ENCODE measurements at places on chromosomes 2 and 18.

GRCh38 chr2:31150120-31150670, 12.0 kb upstream of the GALNT14 start:
- no peak for DNase-seq

GRCh38 chr2:111204706-111205105, 84.0 kb downstream of the BCL2L11 start:
- DNase-seq, result no peak

DNA sequence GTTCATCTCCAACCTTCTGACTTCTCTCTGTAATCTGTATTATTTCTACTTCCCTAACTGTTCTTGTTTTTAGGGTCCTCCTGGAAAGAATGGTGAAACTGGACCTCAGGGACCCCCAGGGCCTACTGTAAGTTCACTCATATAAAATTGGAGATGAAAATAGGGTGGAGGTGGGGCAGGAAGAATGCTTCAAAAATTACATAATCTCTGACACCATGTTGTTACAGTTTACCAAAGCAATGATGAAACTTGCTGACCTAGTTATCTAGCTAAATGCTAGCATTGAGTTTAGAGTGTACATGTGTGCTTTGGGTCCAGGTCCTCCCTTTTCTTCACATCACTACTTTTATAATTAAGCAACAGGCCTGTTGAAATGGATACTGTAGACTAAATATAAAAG, 23.1 kb downstream of the COL3A1 start:
- no peak for DNase-seq

DNA sequence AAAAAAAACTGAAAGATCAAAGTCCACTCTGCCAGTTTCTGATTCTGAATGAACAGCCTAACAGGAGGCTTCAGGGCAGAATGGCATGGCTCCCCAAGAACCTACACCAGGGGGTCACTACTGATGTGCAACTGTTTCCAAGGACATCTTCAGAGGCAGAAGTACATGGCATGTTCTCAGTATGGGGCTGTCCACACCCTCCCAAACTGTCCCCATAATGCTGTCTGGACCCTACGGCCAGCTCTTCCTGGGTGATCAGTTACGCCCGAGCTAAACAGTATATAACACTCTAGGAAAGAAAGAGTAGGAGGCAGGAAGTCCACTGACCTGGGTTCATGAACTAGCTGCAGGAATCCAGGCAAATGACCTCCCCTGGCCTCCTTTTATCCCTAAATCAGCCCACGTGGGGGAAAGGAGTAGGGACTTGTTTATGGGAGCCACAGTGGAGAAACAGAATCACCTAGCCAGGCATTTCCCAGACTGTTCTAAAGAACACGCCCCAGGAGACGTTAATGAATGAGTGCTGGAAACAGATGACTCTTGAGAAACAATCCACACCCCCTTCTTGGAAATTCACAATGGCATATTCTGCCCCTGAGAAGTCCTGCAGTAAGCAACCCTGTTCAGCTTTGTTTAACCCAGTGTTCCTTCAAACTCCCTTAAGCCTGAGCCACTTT, 2.5 kb downstream of the TMBIM1 start:
- DNase-seq, result no peak

GRCh38 chr2:234334756-234335155, 162.1 kb downstream of the ARL4C start:
- DNase-seq, result no peak

DNA sequence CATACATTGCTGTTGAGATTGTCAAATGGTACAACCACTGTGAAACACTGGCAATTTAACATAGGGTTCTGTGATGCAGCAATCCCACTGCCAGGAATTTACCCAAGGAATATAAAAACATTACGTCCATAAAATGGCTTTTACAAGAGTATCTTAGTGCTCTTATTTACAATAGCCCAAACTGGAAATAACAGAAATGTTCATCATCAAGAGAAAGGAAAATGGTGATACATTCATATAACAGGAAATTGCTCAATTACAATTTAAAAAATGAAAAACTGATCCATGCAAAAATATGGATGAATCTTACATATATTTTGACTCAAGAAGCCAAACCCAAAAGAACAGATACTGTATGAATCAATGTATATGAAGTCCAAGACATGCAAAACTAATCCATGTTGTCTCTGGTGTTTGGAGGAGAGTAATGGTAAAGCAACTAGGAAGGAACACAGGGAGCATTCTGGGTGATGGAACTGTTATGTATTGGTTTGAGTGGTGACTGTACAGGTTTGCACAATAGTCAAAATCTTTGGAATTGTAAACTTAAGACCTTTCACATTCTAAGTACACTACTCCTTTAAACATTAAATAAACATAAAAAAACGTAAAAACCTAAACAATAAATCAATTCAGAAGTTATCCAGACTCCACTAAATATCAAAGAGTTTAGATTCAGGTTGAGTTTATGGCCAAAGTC, 104.8 kb upstream of the WDR75 start:
- DNase-seq, result no peak

GRCh38 chr2:226086190-226086589, 686.7 kb downstream of the NYAP2 start:
- no peak for DNase-seq

All from HTR-8/SVneo (cell line).